Type B pancreatic cell (in vitro differentiated cells): ENCODE measurements at places on chromosomes 3 and 15. TPM values are rescaled to one million over a fixed set of nuclear protein-coding genes. Genes with fewer than 3 reads are reported as not detected.

Gene SUSD5
- total RNA-seq, result 0.64 and 3.3 TPM in 2 replicates

Gene SLC22A13
- total RNA-seq, result 0.60 and 0.79 TPM in 2 replicates

Gene SCAMP5
- total RNA-seq, result 38.1 and 41.8 TPM in 2 replicates

Gene PAK6
- total RNA-seq, result 7.8 and 21.2 TPM in 2 replicates

Gene SLC22A14
- 0.29 TPM in 1 of 2 replicates, not detected in the other for total RNA-seq

Gene PPM1L
- 28.7 and 29.4 TPM in 2 replicates for total RNA-seq

Gene IFT80
- total RNA-seq, result 29.5 and 40.8 TPM in 2 replicates

DNA sequence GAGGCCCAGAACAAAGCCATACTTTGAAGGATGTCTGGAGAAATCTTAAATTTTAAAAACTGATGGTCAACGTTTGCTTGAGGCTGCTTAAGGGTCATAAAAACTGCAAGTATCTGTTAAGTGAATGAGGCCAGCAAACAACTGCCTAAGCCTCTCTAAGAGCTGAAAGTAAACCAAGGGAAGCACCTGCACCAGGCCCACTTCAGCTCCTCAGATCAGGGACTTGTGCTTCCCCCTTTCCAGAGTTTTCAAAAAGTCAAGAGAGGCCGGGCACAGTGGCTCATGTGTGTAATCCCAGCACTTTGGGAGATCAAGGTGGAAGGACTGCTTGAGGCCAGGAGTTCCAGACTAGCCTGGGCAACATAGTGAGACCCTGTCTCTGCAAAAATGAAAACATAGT is 9.1 kb downstream of the FBXL22 start:
- H3K27me3 ChIP-seq, result no peaks in the 10 kb centered on the region
- no peak overlapping the region for H3K27ac ChIP-seq
- no peak for DNase-seq
- peaks cover 9% of the 10 kb centered on the region for H3K36me3 ChIP-seq

DNA sequence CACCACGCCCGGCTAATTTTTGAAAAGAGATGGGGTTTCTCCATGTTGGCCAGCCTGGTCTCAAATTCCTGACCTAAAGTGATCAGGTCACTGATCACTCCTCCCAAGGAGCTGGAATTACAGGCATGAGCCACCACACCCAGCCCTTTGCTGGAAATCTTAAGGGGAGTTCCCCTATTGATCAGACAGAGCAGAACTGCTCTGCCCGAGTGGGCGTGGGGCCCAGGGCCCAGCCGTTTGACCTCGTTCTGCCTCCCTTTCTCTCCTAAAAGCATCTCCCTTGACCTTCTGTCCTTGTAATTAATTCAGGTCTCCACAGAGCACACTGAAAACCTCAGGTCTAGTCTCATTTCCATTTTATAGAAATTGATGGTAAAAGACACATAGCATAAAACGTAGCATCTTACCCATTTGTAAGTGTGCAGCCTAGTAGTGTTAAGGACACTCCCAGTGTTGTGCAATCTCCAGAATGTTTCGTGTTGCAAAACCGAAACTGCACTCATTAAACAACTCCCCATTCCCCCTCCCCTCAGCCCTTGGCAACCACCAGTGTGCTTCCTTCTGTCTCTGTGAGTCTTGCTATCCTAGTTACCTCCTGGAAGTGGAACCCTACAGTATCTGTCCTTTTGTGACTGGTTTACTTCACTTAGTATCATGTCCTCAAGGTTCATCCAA is 89.3 kb downstream of the SLCO3A1 start:
- H3K27me3 ChIP-seq, result peaks cover 7% of the 10 kb centered on the region
- H3K4me1 ChIP-seq, result peaks cover 51% of the 10 kb centered on the region
- peak overlapping the region; percentile 85 for H3K4me3 ChIP-seq
- H3K36me3 ChIP-seq, result peaks cover 9% of the 10 kb centered on the region
- peak overlapping the region; percentile 99 for H3K27ac ChIP-seq

- H3K4me3 ChIP-seq, result no peak overlapping the region
- H3K27me3 ChIP-seq, result no peaks in the 10 kb centered on the region
- H3K27ac ChIP-seq, result no peak overlapping the region
Observed at GRCh38 chr3:139546772-139547171, 7.2 kb upstream of the RBP1 start.

GRCh38 chr3:126538316-126538715 is 14.4 kb downstream of the CHST13 start:
- DNase-seq, result peak; percentile 58
- no peak overlapping the region for H3K27ac ChIP-seq
- H3K27me3 ChIP-seq, result peaks cover 27% of the 10 kb centered on the region
- no peaks in the 10 kb centered on the region for H3K36me3 ChIP-seq

DNA sequence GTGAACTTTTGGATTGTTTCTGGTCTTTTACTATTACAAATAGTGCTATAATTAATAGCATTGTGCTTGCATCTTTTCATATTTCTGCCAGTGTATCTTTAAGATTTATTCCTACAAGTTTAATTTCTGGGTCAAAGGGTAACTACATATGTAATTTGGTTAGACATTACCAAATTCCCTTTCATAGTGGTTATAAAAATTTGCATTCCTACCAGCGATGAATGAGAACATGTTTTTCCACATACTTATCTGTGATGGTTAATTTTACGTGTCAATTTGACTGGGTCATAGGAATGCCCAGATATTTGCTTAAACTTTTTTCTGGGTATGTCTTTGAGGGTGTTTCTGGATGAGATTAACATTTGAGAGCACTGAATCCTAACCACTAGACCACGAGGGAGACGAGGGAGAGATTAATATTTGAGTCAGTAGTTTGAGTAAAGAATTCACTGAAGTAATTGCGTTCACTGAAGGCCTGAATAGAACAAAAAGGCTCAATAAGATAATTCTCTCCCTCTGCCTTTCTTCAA is 132.3 kb upstream of the NEO1 start:
- no peaks in the 10 kb centered on the region for H3K4me1 ChIP-seq
- no peak for DNase-seq
- no peaks in the 10 kb centered on the region for H3K36me3 ChIP-seq

GRCh38 chr3:99892332-99892731 is 74.7 kb downstream of the CMSS1 start:
- no peak overlapping the region for H3K27ac ChIP-seq
- H3K4me3 ChIP-seq, result no peak overlapping the region
- H3K36me3 ChIP-seq, result no peaks in the 10 kb centered on the region
- H3K4me1 ChIP-seq, result peaks cover 13% of the 10 kb centered on the region

GRCh38 chr3:66615643-66616301 is 115.0 kb upstream of the LRIG1 start:
- H3K27ac ChIP-seq, result no peak overlapping the region
- no peak overlapping the region for H3K4me3 ChIP-seq
- no peaks in the 10 kb centered on the region for H3K36me3 ChIP-seq
- H3K27me3 ChIP-seq, result no peaks in the 10 kb centered on the region
- H3K4me1 ChIP-seq, result peaks cover 4% of the 10 kb centered on the region
- DNase-seq, result no peak

DNA sequence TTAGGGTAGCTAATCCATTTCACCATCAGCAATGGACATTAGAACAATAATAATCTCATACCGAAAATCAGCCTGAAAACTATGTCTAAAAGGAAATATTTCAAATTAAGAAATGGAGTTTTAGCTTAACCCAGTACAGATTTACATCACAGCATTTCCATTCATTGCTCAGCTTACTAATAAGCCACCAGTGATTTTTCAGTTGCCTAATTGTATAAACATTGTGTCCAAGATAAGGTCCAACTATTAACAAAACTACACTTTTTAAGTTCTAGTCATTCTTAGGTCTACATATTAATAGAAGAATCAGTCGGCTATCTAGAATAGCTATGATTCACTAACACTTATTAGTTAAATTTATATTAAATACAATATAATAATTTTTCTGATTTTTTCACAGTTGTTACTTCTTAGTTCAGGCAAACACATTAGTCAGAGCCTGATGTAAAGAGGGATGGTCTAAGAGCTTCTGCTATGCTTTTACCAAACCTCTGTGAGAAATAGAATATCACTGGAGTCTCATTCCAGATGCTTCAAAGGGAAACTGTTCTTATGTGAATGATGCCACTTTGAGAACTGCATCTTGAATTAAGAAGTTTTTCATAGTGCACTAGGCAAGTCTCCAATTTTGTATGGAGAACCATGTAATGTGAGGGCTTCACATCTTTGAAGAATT is 74.1 kb downstream of the CMSS1 start:
- no peaks in the 10 kb centered on the region for H3K36me3 ChIP-seq
- no peaks in the 10 kb centered on the region for H3K27me3 ChIP-seq
- peaks cover 13% of the 10 kb centered on the region for H3K4me1 ChIP-seq
- H3K4me3 ChIP-seq, result no peak overlapping the region

DNA sequence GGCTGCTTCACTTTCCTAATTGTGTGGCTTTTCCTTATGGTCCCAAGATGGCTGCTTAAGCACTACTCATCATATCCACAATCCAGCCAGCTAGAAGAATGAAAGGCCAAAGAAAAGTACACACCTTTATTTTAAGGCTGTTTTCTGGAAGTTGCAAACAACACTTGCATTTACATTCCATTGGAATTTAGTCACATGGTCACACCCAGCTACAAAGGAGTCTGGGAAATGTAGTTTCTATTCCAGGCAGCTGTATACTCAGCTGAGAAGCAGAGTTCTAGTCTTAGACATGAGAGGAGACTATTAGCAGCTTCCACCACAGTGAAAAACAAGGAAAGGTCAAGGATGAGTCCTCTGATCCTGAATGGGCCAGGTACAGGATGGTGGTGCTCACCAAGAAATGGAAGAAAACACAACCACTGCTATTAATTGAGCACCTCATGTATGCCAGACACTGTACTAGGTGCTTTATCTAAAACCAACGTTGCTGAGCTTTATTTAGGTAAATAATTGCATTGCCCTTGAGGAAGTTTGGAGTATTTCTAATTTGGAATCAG is 28.0 kb upstream of the ATG7 start:
- H3K4me3 ChIP-seq, result no peak overlapping the region
- no peak for DNase-seq
- H3K4me1 ChIP-seq, result no peaks in the 10 kb centered on the region
- no peaks in the 10 kb centered on the region for H3K27me3 ChIP-seq
- no peak overlapping the region for H3K27ac ChIP-seq

DNA sequence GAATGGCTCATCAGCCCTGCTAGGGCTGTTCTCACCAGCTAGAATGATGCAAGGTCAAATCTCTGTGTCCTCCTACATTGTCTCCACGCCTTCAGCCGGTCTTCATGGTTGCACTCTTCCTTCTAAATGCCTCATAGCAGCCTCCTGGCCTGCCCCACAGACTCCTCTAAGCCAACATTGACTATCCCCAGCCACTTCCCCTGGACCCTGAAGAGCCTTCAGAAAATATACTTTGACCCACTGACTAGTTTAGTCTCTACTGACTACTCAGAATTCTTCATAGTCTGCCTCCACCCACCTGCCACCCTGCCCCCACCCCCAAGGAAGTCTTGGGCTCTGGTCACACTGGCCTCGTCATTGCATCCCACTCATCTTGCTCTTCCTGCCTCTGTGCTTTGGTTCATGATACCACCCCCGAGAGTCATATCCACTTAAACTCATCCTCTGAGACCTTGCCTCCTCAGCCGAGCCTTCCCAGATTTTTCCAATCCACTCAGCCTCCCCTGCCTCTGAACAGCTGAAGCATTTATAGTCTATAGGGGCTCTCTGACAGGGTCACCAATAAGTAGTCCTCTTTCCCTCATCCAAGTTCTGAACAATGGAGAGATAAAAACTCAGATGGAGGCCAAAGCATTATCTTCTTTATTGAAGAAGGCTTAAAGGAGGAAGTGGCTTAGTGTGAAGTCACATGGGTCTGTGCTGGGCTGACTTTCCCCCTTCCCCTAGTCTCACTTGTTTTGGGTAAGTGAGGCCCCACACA is 9.5 kb upstream of the DOCK3 start:
- no peak overlapping the region for H3K4me3 ChIP-seq
- no peak overlapping the region for H3K27ac ChIP-seq
- no peaks in the 10 kb centered on the region for H3K4me1 ChIP-seq

DNA sequence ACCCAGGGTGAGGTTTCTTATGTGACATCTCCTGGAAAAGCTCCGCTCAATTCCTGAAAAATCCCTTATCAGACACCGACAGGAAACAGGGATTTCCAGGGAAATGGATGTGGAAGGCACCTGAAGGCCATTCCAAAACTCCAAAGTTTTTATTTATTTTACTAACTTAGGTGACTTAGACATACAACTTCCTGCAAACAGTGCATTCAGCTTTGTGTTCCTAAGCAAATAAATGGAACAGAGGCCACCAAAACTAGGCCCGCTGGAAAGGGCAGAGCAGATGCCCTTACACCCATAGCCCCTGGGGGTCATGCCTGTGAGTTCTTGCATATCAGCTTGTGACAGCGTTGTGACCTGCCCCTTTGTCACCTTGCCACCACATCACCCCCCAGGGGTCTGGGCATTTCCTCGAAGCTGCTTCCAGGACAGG is 239.4 kb downstream of the XXYLT1 start:
- no peaks in the 10 kb centered on the region for H3K36me3 ChIP-seq
- DNase-seq, result no peak
- peaks cover 7% of the 10 kb centered on the region for H3K27me3 ChIP-seq
- H3K4me1 ChIP-seq, result peaks cover 33% of the 10 kb centered on the region
- no peak overlapping the region for H3K4me3 ChIP-seq

DNA sequence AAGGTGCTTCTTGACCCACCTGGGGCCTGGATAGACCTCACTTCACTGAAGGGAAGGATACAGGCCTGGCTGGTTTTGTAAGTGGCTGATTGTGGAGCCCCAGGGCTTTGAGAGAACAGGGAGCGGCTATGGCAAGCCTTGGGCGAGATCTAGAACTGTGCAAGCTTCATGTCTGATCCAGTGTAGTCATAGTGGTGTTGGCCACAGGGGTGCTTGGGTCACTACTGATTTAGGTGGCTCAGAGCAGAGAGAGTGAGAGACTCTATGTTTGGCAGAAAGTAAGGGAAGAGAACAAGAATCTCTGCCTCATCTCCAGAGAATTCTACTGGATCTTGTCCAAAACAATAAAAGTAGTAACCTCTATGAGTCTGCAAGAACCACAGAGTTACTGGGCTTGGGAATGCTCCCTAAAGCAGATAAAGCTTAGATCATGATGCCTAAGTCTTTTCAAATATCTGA is 394.2 kb upstream of the EPHA3 start:
- no peak for DNase-seq
- no peak overlapping the region for H3K27ac ChIP-seq
- H3K4me3 ChIP-seq, result no peak overlapping the region
- H3K36me3 ChIP-seq, result no peaks in the 10 kb centered on the region
- no peaks in the 10 kb centered on the region for H3K27me3 ChIP-seq
- H3K4me1 ChIP-seq, result no peaks in the 10 kb centered on the region

- peak overlapping the region; percentile 82 for H3K27ac ChIP-seq
- peak overlapping the region; percentile 20 for H3K4me3 ChIP-seq
- DNase-seq, result no peak
- no peaks in the 10 kb centered on the region for H3K27me3 ChIP-seq
Observed at GRCh38 chr3:42123012-42123581, 31.9 kb downstream of the TRAK1 start.
